ENCODE measurements at places on chromosomes 7 and 10. TPM values are rescaled to one million over a fixed set of nuclear protein-coding genes. Genes with fewer than 3 reads are reported as not detected.

The CCL24 gene
- not detected for total RNA-seq

The ZNF239 gene
- 7.1 TPM for total RNA-seq

The ZDHHC6 gene
- total RNA-seq: 67.3 TPM

The UBE3C gene
- total RNA-seq: 31.7 TPM

The CDNF gene
- total RNA-seq: not detected

GRCh38 chr10:86372119-86372783 is 5.7 kb upstream of the GRID1 start:
- DNase-seq: peak; percentile 31

DNA sequence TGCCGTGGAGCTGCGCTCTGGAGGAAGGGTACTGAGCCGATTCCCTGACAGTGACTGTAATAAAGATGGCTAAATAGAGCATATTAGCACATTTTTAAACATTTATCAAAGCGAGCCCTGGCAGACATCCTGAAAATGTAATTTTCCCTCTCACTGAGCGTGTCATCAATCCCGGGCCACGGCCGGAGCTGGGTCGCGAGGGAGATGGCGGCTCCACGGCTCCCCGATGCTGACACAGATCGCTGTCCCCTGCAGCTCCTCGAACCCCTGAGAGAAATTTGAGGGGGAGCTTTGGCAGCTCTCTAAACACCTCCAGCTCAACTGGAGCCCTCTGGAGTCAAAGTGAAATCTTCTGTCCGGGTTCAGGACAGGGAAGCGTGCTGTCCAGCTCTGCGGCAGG is 44.9 kb upstream of the ADGRA1 start:
- DNase-seq: no peak

DNA sequence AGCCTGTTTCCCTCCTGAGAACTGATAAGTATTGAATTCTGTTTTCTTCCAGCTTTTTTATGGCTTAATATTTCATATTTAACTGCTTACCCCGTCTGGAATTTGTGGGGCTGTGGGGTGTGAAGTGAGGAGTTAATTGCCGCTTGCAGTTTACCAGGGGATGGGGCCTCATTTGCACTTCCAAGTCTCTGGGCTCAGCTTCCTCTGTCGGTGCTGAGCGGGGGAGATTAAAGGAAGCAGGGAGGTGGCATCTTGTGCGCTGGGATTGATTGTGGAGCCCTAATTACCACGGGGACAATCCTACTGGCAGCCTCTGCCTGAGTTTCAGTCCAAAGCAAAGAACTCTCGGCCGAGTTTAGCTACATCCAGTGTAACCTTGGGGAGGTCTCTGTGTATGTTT is 33.4 kb downstream of the ELFN1 start:
- peak; percentile 28 for DNase-seq

- DNase-seq: peak; percentile 90
These were observed 37.8 kb upstream of the PSAP start for GRCh38 chr10:71888623-71889387.

DNA sequence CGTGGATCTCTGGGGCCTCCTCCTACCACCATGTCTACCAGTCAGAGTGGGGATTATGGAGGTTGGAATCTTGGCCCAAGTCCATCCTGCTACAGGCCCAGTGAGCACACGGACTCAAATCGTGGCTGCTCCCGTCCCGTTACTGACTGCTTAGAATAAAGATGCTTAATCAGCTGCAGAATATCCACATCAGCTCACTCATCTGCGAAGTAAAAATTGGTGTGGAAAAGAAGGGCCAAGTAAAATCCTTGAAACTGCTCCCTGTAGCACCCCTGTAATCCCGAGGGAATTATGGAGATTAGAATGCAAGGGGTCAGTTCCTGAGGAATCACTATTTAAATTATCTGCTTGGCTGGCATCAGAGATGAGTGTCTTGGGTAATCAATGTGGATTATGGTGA is 13.0 kb upstream of the HTR5A start:
- DNase-seq: no peak

DNA sequence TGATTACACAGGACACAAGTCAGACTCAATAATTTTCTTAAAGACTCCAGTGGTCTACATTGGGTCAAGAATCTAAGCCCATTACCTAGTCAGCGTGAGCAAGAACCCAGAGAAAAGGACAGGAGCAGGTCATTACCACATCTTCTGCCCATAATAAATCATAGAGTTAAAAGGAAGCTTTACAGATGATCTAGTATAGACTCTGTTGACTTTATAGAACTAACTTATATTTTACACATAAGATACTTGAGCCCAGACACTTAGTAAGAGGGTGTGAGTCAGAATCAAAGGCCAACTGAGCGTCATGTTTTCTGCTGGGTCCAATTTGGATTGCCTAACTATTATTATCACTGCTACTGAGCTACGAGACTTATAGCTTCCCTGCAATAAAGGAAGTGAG is 206.1 kb upstream of the NPSR1 start:
- no peak for DNase-seq

DNA sequence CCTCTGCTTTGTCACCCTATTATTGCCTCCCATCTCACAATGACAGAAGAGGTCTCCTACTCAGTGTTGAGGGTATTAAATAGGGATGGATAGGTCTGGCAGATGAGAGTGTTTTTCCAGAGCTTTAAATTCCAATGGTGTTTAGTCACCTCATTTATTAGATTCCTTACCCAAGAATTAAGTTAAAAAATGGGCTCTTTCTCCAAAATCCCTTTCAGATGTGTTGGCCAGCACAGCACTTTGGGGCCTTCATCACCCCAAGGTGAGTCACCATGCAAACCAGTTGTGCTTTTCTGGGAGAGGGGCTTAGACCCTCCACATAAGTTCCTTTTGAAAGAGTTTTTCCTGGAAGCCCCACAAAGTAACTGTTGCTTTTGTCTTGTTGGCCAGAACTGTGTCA is 78.4 kb downstream of the CYP26A1 start:
- no peak for DNase-seq

DNA sequence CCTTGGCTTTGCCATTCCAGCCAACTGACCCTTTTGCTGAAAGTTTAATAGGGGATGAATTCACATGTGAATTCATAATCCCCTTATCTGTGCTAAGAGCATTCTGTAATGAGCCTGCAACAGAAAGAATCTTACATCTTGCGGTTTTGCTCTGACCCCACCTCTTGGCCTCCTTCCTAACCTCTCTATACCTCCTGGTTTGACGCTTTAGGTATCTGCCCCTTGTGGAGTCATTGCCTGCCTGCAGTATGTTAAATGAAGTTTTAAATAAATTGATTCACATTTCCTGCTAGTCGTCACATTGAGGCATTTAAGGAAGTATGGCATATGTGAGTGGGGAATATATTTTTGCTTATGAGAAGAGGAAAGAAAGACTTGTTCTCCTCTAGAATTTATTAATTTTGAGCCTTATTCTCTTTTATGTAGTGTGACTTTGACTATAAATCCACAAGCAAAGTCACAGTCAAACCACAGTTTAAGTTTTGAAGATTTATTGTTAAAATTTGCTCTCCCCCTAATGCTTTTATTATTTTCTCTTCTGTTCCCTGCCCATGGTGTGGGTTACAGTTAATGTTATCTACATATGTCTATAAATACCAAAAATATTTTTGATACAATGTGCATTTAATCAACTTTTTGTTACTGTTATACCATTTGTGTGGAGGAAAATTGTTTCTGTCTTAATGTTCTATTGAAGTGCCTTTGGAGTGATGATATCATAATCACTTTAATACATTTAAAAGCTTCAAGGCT is 60.9 kb downstream of the LRMDA start:
- DNase-seq: no peak

DNA sequence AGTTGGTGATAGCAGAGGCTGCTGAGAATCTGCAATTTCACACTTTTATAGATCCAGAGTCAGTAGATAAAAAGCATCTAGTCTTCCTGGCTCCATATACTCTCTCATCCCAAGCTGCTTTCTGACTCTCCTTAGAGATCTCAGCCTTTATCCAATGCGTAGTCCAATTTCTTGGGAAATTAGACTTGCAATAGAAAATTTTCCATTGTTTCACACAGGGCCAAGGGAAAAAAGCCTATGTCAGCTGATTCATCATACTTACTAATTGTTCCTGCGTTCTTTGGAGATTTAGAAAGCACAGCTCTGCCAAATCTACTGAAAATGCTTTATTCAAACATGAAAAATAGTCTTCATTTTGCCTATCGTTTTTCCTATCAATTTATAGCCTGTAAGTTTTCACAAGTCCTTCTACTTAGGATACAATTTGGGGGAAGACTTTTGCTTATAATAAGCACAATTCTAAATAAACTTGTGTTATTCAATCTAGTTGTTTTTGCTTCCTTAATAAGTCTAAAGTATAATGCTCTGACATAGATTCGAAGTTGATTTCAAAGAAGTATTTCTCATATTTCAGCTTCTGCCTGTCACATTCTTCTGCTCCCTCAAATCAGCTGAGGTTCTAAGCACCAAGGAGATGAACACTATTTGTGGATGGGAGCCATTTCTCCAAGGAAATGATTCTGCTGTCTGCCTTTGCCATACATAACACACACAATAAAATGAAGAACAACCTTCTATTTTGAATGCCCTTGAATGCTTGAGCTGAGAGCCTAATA is 165.4 kb downstream of the ADAM12 start:
- DNase-seq: no peak

DNA sequence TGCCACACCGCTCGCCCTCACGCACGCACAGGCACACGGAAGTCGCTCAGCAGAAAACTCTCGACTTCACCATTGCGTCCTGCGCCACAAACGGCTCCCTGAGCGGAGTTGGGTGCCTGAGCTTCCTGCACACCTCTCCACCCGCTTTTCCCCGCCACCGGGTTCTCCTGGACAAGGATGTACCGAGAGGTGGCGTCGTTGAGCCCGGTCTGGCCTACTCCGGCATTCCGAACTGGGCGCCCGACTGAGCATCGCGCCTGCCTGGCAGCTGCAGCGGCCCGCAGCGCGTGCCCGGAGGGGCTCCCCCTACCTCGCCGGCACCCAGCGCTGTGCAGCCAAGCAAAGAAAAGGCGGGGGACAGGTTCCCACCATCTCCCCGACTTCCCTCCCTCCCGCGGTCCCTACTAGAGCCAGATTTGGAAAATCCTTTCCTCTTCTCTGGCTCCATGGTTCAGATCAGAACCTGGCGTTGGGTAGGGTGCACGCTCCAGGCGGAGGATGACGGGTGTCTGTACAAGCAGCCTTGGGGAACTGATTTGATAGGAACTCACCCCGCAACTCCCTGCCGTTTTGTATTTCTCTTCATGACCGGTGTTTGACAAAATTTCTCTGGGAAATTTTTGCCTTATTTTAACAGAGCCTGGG is 1.7 kb downstream of the SORCS3 start:
- DNase-seq: no peak

DNA sequence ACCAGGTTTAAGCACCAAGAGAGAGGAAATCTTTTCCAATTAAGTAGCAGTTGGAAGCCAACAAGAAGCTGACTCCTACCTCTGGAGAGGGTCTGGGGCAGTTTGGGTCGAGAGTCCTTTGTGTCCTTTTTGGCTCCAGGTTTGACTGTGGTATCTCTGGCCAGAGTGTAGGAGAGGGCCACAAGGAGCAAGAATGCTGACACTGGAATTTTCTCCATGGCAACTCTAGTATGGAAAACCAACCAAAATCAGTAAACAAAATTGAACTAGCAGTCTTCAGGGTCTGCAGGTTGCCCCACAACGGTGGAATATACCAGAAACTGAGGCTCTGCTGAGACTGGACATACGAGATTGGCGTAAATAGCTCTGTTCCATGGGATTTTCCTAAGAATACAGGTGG is 3.2 kb downstream of the AGR2 start:
- no peak for DNase-seq

GRCh38 chr10:91758303-91759146 is 39.7 kb upstream of the TNKS2 start:
- no peak for DNase-seq

GRCh38 chr10:46310851-46311250 is 24.1 kb downstream of the ANTXRL start:
- DNase-seq: no peak

DNA sequence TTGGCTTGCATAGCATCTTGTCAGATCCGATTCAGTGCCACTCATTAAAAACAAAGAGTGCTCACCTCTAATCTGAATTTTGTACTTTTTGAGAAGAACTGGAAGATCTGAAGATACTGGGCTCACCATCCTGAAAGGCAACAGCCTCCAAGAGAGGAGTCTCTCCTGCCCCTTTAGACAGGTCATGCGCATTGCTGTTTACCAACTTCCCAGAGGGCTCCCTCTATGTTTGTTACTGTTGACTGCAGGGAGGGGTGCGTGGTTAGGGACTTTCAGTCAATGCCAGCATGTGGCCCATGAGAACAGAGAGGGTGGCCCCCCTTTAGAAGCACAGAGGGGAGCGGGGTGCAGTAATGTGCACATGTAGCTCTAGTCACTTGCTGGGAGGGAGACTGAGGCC is 33.2 kb upstream of the CABCOCO1 start:
- no peak for DNase-seq
